ENCODE measurements at places on chromosomes 3 and 15. TPM values are rescaled to one million over a fixed set of nuclear protein-coding genes. Genes with fewer than 3 reads are reported as not detected.

Gene WDR72
- total RNA-seq = not detected

Gene SLC15A2
- under 0.01 TPM for total RNA-seq

Gene IQCF5
- total RNA-seq = not detected

Gene KLHL40
- total RNA-seq = not detected

Gene FBXL2
- 13.8 TPM for total RNA-seq

Gene SLC28A2
- not detected for total RNA-seq

Gene SLC28A1
- not detected for total RNA-seq

Gene GPR160
- total RNA-seq = 0.71 TPM

Gene PP2D1
- not detected for total RNA-seq

Gene SNX22
- 0.18 TPM for total RNA-seq

Gene CHMP2B
- 40.4 TPM for total RNA-seq

Gene LSG1
- 13.8 TPM for total RNA-seq

Gene TRH
- 0.18 TPM for total RNA-seq

Gene ATP13A4
- not detected for total RNA-seq

Gene FGD5
- not detected for total RNA-seq

Gene MINAR1
- 0.86 TPM for total RNA-seq

Gene SPG21
- 89.9 TPM for total RNA-seq

Gene GOLGA8S
- total RNA-seq = not detected

Gene TIPARP
- total RNA-seq = 25.9 TPM

Gene SLC22A14
- total RNA-seq = not detected

Gene LRRIQ4
- total RNA-seq = not detected

Gene SLC27A2
- not detected for total RNA-seq

Gene CKMT1B
- total RNA-seq = not detected

Gene TEX9
- total RNA-seq = 1.9 TPM

Gene ROPN1
- total RNA-seq = 0.18 TPM

Gene C3orf70
- total RNA-seq = 0.29 TPM

Gene FETUB
- total RNA-seq = not detected

Gene EXD1
- not detected for total RNA-seq

Measured in myometrial cell (primary cell).